Spleen (tissue), 13 donors: ENCODE measurements at places on chromosomes 3 and 15. TPM values are rescaled to one million over a fixed set of nuclear protein-coding genes. Genes with fewer than 3 reads are reported as not detected.

DNA sequence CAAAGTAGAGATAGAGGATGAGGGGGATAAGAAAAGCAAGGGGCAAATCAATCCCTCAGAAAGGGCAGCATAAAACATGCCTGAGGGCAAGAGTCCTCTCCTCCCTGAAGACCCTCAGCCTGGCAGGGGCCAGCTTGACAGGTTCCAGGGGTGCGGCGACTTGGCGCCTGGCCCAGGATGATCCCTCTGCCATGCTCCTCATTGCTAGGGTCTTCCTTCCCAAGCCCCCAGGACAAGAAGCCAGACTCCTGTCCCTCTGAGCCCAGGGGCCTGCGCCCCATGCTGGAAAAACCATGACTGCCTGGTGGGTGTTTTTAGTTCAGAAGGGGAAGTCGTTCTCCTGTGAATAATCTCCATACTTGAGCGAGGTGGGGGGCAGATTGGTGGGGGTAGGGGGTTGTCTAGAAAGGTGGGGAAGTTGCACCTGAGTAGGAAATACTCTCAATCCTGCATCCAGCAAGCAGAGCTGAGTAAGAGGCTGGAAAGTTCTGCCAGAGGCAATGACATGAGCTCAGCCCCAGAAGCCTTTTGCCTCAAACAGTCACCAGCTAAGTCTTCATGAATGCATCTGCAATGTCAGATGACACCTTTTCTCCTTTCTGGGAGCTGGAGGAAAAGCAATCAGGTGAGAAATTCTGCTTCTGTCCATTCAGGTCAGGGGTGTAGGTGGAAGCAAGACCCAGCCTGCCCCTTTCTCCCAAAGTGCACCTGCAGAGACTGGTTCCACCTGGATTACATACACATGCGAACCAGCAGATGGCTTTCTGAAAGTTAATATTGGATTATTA lies 18.3 kb downstream of the SLC12A8 start:
- DNase-seq, result no peak
- no peaks in the 10 kb centered on the region for H3K27me3 ChIP-seq
- H3K4me3 ChIP-seq, result no peak overlapping the region
- H3K36me3 ChIP-seq, result no peaks in the 10 kb centered on the region

- H3K36me3 ChIP-seq, result no peaks in the 10 kb centered on the region
- peaks cover 20% of the 10 kb centered on the region for H3K27me3 ChIP-seq
- peaks cover 44% of the 10 kb centered on the region for H3K4me1 ChIP-seq
- peak overlapping the region; percentile 68 for H3K4me3 ChIP-seq
Observed at GRCh38 chr15:52180196-52180835, 10.9 kb downstream of the GNB5 start.

Gene LIPC
- polyA plus RNA-seq, result 0.48 TPM

Gene BLOC1S6
- 18.6 TPM for polyA plus RNA-seq

Gene GRAMD2A
- 0.03 TPM for polyA plus RNA-seq

Gene UBA7
- 230 TPM for polyA plus RNA-seq

GRCh38 chr15:91478717-91479191 lies 374.8 kb upstream of the SLCO3A1 start:
- no peak for DNase-seq
- no peaks in the 10 kb centered on the region for H3K4me1 ChIP-seq
- H3K27ac ChIP-seq, result no peak overlapping the region
- no peaks in the 10 kb centered on the region for H3K27me3 ChIP-seq
- H3K36me3 ChIP-seq, result no peaks in the 10 kb centered on the region

DNA sequence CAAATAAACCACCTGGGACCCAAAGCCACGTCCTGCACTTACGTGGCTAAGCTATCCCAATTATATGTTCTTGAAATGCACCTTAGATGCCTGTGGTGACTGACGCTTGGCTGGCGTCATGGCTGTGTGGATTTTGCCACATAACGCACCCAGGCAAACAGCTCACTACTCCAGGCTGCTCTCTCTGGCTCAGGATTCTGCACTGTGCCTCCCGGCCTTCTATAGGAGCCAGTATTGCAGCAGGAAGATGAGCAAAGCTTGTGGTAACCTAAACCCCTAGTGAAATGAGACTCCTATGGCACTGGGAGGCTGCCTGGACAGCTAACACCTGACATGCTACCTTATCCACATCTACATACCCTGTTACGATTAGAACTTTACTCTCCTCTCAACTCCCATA lies 179.3 kb downstream of the THRB start:
- no peak overlapping the region for H3K27ac ChIP-seq
- no peaks in the 10 kb centered on the region for H3K27me3 ChIP-seq
- no peaks in the 10 kb centered on the region for H3K4me1 ChIP-seq
- DNase-seq, result no peak

- peaks cover 9% of the 10 kb centered on the region for H3K36me3 ChIP-seq
- H3K27me3 ChIP-seq, result no peaks in the 10 kb centered on the region
- no peak for DNase-seq
- no peaks in the 10 kb centered on the region for H3K4me1 ChIP-seq
Observed at GRCh38 chr15:75591655-75592364, 12.7 kb upstream of the PTPN9 start.

Gene CP
- polyA plus RNA-seq, result 16.1 TPM
